ENCODE measurements at places on chromosomes 3 and 15. TPM values are rescaled to one million over a fixed set of nuclear protein-coding genes. Genes with fewer than 3 reads are reported as not detected.

The MAPKAPK3 gene
- total RNA-seq: 39.9 TPM

The CPA3 gene
- not detected for total RNA-seq

The EFHB gene
- not detected for total RNA-seq

The ABI3BP gene
- 0.10 TPM for total RNA-seq

The POLR2M gene
- total RNA-seq: 42.1 TPM

The SLC9C1 gene
- not detected for total RNA-seq

The PROS1 gene
- total RNA-seq: 0.10 TPM

The OGG1 gene
- 24.3 TPM for total RNA-seq

Data from GM12878 (cell line).